ENCODE measurements at places on chromosomes 2 and 18.

DNA sequence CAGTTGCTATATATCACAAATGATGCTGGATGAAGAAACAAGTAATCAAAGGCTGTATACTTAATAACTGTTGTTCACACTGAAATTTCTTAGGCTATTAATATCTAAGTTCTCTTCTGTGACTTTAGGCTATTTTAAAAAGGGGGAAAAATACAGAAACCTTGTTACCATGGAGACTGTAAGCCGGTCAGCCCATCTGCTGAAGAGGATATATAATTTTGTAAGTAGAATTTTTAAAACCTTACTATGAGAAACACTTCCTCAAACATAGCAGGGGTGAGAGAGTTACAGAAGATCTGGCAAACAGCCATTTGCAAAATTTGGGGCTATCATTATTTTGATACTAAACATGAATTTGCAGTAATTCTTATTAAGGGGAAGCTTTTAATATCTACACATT is 27.8 kb downstream of the CACNB4 start:
- H3K27ac ChIP-seq: no peak overlapping the region
- no peaks in the 10 kb centered on the region for H3K4me1 ChIP-seq
- H3K27me3 ChIP-seq: peaks cover 2% of the 10 kb centered on the region
- H3K4me3 ChIP-seq: no peak overlapping the region

- no peak overlapping the region for H3K27ac ChIP-seq
- DNase-seq: no peak
- H3K4me3 ChIP-seq: no peak overlapping the region
- no peaks in the 10 kb centered on the region for H3K4me1 ChIP-seq
- no peaks in the 10 kb centered on the region for H3K36me3 ChIP-seq
Observed at GRCh38 chr18:75846321-75846720, 418.8 kb upstream of the SMIM21 start.

DNA sequence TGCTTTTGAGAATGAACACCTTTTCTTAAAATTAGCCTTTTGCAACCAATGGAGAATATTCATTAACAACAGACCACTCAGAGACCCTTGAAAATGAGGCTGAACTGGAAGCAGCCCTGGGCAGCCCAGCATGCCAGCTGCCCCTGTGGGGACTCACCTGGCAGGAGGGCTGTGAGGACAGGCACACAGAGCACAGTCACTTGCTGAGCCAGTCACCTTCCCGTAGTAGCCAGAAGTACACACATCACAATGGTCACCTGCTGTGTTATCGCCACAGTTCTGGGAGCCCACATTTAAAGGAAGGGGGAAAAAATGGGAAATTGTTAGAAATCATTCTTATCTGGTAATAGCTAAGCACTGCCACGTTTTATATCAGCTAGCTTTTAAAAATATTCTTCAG is 115.5 kb downstream of the LAMA1 start:
- no peaks in the 10 kb centered on the region for H3K27me3 ChIP-seq
- H3K27ac ChIP-seq: no peak overlapping the region
- H3K4me1 ChIP-seq: no peaks in the 10 kb centered on the region
- H3K4me3 ChIP-seq: no peak overlapping the region
- no peaks in the 10 kb centered on the region for H3K36me3 ChIP-seq

DNA sequence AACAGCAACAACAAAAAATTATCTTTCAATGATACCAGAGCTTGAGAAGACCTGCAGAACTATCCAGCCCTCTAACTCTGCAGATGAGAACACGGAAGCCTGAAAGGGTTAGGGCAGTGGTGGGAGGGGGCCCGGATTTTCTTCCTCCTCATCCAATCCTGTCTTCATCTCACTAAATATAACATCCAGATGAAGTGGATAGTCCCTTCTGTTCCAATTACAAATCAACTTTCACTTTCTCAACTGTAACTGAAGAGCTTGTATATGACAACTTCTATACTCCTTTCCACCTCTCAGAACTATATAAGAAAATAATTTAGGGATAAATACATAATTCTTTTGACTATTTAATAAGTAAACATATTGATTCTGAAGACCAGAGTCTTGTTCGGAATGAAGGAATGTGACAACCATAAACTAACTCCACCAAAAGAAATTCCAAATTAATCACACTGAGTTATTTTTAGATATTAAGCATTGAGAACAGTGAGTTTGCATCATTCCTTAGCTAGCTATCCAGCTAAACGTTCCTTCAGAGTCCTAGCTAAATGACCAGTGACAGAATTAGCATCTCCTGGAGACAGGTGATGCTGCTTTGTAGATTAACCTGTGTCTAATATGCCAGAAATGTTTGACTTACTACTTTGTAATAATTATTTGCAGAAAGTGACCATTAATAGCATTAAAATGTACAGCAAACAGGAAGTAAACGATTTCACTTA is 32.7 kb downstream of the SFT2D3 start:
- H3K36me3 ChIP-seq: peaks cover 30% of the 10 kb centered on the region
- no peak overlapping the region for H3K4me3 ChIP-seq
- no peak overlapping the region for H3K27ac ChIP-seq
- H3K4me1 ChIP-seq: peaks cover 14% of the 10 kb centered on the region
- DNase-seq: no peak
- no peaks in the 10 kb centered on the region for H3K27me3 ChIP-seq

DNA sequence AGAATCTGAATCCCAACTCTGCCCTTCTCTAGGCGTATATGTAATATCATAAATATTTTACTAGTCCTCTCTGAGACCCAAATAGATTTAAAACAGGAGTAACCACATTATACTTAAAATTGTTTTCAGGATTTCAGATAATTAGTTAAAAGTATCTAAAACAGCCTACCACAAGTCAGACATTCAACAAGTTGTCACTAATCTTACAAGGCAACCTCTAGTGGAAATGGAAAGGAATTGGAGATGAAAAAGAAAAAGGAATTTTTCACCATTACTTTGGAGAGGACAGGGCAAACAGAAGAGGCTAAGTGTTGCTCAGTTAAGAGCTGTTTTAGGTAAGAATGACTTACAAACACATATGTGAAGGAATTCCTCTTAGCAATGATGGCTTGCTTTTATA is 11.4 kb downstream of the CUL3 start:
- DNase-seq: no peak
- H3K4me1 ChIP-seq: peaks cover 51% of the 10 kb centered on the region
- H3K4me3 ChIP-seq: no peak overlapping the region
- peaks cover 1% of the 10 kb centered on the region for H3K36me3 ChIP-seq
- no peaks in the 10 kb centered on the region for H3K27me3 ChIP-seq
- no peak overlapping the region for H3K27ac ChIP-seq
